Colonic mucosa (tissue), 4 donors: ENCODE measurements at places on chromosomes 5 and 9. TPM values are rescaled to one million over a fixed set of nuclear protein-coding genes. Genes with fewer than 3 reads are reported as not detected.

NR2F1-AS1 gene
- total RNA-seq = 2.4 TPM

WNK2 gene
- total RNA-seq = 238 TPM

IL4 gene
- total RNA-seq = not detected

NTRK2 gene
- total RNA-seq = 2.3 TPM

PDE6A gene
- total RNA-seq = 1.5 TPM

SLC1A1 gene
- total RNA-seq = 25.0 TPM

TPPP gene
- total RNA-seq = 4.0 TPM

NMUR2 gene
- not detected for total RNA-seq

CDKN2A gene
- total RNA-seq = 2.9 TPM

SLC6A18 gene
- total RNA-seq = 0.27 TPM

ZFP2 gene
- total RNA-seq = 1.0 TPM

C5orf58 gene
- not detected for total RNA-seq

DDX4 gene
- not detected for total RNA-seq

GCNT1 gene
- total RNA-seq = 59.9 TPM

PIP5KL1 gene
- total RNA-seq = 0.85 TPM

IL13 gene
- not detected for total RNA-seq

DYNC2I2 gene
- 39.7 TPM for total RNA-seq

TRIM7 gene
- 6.8 TPM for total RNA-seq

C5orf22 gene
- total RNA-seq = 24.0 TPM

GFM2 gene
- total RNA-seq = 31.4 TPM

CWC27 gene
- total RNA-seq = 22.6 TPM

MAMDC2 gene
- 7.0 TPM for total RNA-seq

NKD2 gene
- total RNA-seq = 1.9 TPM
